ENCODE measurements at places on chromosomes 11 and 22.

DNA sequence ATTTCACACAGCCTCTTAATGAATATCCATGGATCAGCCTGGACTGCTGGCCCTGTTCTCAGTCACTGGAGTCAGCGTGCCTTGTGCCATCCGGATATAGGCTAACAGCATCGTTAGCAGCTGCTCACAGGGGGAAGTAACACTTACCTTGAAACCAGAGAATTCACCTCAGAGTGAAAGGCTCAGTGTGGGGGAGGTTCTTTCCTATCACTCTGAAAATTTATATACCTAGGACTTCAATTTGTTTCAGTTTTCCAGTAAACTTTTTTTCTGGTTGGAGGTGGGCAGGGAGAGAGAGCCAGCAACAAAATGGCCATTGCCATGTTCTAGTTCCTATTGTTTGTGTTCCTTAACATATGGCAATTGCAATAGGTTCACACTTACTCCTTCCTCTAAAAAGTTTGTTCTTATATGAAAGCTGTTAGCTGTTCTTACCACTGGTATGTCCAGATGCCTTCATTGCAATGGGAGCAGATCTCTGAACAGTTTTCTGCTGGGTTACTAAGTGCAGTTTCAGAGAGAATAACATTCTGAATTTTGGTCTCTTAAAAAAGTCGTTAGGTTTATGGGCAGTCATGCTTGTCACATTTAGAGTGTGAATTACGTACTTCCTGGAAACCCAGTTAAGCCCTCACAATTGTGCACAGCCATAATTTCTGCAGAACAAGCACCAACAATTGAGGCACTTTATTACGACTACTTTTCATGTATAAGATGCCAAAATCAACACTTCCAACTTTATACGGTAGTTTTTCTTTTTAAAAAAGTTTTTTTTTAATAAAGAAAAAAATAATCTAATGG is 247.6 kb downstream of the CADM1 start:
- DNase-seq = no peak

DNA sequence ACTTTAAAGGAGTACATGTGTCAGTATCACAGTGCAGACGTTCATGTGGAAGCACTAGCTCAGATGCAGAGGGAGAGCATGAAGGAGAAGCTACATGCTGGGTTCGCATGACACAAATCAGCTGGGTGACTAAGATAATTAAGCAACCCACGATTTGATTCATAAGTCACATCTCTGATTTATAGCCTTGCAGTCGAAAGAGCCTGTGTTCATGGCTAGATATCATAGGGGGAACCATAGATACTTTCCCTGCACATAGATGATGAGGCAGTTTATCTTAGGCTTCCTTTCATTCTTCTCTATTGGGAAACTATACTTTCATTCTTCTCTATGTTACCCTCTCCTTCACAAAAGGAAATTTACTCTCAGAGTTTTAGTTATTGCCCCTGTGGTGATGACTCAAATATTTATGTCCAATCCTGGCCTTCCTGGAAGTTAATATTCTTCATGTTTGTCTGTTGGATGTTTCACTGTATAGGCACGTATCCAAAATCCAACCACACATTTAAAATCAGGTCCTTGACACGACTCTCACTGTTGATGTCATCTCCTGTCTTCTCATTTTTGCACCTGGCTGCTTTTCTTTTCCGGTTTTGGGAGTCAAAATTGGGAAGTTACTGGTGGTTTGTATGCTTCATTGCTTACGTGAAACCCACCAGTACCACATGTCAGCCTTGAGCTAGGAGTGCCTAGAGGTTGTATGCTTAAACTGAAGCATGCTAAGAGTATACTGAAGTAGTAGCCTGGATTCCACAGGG is 56.3 kb upstream of the SLC5A12 start:
- DNase-seq = no peak

DNA sequence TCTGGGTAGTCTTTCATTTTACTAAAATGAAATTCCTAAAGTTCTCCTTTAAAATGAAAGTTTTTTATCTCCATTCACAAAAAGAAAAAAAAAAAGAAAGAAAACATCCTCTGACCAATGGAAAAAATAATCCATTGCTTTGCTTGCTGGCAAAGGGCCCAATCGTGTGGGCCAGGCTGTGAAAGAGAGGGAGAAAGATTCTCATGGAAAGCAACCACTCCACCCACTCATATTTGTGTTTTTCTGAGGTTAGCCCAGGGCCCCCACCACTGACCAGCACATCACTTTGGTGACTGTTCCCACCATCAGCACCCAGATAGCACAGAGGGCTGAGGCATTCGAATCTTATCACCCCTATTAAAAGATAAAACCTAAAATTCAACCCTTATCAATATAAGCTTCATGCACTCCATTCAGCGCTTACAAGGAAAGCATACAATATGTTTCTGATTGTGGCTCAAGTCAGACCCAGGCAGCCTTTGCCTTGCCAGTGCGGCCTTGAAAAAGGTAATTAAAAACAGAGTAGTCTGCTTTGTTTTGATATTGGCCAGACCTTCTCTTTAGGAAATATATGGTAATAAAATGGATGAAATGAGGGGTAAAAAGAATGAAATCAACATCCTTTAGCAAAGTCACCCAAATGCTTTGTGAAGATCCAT is 192.8 kb downstream of the ETS1 start:
- no peak for DNase-seq

GRCh38 chr22:27150544-27150941 is 493.2 kb downstream of the MIAT start:
- DNase-seq = no peak

DNA sequence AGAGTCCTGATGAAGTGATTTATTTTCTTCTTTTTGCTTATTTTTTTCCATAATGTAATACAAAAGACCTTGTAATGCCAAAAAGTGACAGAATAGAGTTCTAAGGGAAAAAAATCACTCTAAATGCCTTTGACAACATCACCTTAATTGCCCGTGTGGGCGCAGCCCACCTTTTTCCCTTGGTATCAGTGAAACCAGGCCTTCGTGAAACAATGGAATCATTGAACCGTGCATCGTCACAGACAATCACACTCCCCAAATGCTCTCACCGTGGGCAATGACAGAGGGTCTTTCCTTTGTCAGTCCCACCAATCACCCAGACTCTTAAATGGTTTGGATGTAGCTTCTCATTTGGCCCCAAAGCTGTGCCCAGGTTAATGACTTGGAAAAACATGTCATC is 9.6 kb upstream of the SLC6A5 start:
- no peak for DNase-seq

DNA sequence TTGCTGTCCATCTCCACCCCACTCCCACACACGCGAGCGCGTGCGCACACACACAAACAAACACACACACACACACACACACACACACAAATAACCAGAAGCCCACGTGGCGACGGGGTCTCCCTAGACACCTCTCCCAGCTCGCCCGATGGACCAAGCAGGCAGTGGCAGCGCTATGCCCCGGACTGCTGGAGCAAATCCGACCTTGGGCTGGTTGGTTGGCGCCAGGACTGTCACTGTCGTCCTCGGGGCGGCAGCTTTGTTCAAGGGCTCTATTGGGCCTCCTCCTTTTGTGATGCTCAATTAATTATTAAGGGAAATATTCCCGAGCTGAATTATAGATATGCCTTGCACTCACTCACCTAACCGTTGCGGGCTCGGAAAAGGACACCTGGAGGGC is 1.7 kb upstream of the KCNA4 start:
- no peak for DNase-seq

GRCh38 chr11:108766596-108767173 is 101.8 kb downstream of the DDX10 start:
- DNase-seq = no peak

Data from stimulated activated CD4-positive, alpha-beta T cell treated with anti-CD3 and anti-CD28 coated beads, Interleukin-1b, Interleukin-23, amount 100 ng/mL, for 48 hours (primary cell).